Caco-2 (cell line): ENCODE measurements at places on chromosomes 16 and 17.

- no peak for DNase-seq
Observed at GRCh38 chr17:75498726-75499213, 16.6 kb downstream of the CASKIN2 start.

DNA sequence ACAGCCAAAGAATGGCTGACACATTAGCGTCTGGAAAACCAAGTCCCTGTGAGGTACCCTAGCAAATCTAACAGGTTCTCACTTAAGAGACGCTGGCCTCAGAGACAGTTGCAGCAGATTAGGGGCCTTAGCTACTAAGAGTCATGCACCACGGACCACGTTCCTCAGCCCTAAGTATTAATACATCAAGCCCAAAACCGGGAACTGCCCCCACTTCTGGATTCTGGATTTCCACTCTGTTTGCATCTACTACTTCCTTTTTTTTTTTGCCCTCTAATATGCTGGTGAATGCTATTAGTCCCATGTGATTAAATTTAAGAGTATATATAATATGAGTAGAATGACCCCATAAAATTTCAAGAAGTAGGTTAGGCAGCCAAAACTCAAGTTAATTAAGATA, 775 bp upstream of the TERB1 start:
- no peak for DNase-seq

- no peak for DNase-seq
Observed at GRCh38 chr17:44979426-44979995, 11.4 kb upstream of the C1QL1 start.

DNA sequence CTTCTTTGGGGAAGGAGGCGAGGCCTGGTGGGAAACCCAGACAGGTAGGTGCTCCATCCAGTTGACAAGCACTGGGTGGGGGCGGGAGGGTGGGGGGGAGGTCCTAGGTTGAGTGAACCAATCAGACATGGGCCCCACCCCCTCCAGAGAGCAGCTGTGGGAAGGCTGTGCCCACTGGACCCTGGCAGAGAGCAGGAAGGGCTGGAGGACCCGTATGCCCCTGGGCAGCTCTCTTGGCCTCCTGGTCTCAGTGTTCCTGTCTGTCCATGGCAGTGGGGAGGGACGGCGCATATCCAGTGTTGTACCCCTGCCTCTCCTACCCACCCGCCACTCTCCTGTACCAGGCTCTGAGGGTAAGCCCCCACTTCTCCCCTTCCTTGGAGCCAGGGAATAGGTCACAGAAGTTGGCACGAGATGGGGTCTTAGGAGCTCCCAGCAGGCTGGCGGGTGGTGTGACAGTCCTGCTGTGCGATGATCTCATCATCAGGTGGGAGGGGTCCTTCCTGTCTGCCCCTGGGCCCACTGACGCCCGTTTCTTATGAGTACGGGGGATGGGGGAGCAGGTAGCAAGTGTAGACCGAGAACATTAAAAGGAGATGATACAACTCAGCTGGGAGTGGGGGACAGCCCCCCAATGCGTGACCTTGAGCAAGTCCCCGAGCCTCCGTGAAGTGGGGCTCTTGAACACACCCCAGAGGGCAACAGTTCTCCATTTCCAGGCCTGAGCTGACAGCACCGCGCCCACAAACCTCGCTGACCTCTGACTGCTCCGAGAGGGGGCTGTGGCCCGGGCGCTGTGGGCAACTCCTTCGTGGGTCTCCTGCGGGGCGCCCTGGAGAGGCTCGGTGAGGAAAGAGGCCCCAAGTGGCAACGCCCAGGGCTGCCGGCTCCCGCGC, 1.2 kb upstream of the ZFPM1 start:
- no peak for DNase-seq

GRCh38 chr16:57093666-57094564, 1.5 kb downstream of the CPNE2 start:
- no peak for DNase-seq

GRCh38 chr16:11783319-11784037, 13.6 kb downstream of the ZC3H7A start:
- DNase-seq, result no peak

GRCh38 chr17:43402078-43402477, 3.3 kb downstream of the ARL4D start:
- no peak for DNase-seq

GRCh38 chr17:14744761-14745473, 444.0 kb downstream of the HS3ST3B1 start:
- no peak for DNase-seq

DNA sequence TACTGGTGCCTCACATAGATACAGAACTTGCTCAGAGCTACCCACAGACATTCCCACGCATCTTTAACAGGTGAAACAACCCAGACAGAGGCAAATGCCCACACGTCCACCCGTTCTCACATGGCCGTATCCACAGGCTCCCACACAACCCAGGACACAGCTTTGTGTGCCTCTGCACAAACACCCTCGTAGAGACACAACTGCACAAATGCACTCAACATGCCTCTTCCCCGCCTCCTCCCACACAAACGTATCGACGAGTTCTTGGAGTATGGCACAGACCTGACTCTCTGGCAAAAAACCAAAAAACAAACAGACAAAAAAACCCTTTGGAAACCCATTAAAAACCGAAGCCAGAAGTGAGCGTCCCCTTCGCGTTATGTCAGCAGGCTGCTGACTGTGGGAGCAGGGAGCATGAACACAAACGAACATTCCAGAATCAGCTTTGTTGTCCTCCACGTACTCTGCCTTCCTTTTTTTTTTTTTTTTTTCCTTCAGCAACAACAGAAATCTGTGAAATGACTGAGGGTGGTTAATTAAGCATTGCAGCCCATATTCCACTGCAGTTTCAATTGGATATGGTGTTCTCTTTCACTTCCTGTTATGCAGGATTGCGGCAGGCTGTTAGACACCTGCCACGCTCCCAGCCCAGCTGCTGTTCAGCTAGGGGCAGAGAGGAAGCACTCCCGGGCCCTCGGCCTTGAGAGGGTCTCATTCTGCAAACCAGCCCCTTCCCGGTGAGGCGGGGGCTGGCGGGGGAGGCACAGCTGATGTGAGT, 313.7 kb downstream of the MAF start:
- no peak for DNase-seq

DNA sequence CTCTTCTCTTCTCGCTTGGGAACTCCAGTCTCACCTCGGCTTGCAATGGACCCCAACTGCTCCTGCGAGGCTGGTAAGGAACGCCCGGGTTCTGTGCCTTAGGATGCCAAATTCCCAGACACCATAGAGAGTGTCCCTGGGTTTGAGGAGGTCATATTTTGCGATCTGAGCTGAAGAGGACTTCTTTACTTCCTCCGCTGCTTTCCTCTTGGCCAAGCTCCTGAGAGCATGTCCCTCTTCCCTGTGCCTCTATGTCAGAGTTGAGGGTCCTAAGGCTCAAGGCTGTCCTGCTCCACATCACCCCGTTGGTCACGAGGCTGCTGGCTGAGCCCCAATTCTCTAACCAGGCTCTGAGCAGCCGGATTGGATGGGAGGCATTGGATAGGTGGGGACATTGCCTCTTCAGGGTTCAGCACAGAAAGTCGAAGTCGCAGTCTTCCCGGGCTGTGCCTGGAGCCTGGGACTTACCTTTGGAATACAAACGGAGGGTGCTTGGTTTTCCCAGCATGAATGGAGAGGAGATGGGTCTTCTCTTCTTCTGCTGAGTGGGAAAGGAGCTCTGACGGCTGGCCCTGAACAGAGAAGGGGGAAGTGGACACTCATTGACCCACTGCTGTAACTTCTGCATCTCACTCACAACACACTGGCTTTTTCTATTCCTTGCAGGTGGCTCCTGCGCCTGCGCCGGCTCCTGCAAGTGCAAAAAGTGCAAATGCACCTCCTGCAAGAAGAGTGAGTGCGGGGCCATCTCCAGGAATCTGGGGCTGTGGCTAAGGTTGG, 416 bp downstream of the MT1H start:
- DNase-seq, result no peak

DNA sequence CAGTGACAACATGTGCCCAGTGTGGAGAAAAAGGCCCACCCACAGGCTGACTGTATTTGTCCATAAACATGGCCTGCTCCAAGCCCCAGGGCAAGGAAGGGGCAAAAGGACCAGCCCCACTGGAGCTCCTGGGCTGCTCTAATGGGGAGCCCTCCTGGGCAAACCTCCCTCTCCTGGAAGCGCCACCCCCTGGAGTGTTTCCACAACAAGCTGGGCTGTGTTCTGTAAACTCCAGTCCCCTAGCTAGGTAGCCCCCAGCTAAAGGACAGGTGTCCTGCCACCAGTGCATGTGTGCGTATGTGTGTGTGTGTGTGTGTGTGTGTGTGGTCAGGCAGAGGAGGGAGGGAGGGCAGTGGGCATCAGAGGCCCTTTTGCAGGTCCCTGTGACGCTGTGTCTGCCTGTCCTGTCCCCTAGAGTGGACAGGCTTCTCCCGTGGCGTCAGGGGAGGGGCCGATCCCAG, 11.3 kb upstream of the STAC2 start:
- no peak for DNase-seq

DNA sequence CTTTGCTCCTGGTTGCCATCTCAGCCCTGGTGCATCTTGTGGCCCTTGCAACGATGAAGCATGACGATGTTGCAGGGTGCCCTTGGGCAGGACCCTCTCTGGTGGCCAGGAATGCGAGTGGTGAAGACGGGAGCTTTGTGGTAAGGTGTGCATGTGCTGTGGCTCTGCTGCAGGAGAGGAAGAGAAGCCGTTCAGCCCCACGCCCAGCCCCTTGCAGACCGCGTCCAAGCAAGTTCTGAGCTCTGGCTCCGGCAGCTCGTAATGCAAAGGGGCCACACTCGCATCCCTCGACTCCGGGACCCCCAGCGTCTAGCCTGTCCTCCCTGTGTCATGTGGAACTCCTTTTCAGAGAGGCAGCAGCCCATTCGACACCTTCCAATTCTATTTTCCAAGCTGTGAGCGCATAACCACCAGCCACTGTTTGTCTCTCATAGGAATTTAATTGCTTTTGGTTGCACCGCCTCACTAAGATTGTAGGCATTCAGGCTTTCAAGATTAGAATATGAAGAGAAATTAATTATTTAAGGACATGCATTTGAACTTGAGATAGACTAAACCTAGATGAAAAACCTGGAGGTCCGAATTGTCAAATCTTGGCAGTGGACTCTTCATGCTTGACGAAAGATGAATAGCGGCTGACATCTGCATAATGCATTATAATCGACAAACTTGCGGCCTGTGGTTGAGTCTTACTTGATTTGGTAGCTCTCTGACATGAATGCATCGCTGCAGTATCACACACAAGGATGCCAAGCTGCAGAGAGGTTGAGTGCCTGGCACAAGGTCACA, 21.1 kb upstream of the KCNG4 start:
- no peak for DNase-seq

GRCh38 chr17:49624896-49625295, 49.2 kb downstream of the NXPH3 start:
- DNase-seq, result no peak

GRCh38 chr16:397736-398332, 835 bp downstream of the NME4 start:
- no peak for DNase-seq

GRCh38 chr17:1484060-1484535, 8.4 kb downstream of the MYO1C start:
- no peak for DNase-seq

- DNase-seq, result no peak
Observed at GRCh38 chr16:48153774-48154173, 2.0 kb downstream of the ABCC12 start.

GRCh38 chr16:58658796-58659211, 25.8 kb downstream of the SLC38A7 start:
- DNase-seq, result no peak

GRCh38 chr16:85245307-85246172, 133.3 kb upstream of the CIBAR2 start:
- peak; percentile 83 for DNase-seq

DNA sequence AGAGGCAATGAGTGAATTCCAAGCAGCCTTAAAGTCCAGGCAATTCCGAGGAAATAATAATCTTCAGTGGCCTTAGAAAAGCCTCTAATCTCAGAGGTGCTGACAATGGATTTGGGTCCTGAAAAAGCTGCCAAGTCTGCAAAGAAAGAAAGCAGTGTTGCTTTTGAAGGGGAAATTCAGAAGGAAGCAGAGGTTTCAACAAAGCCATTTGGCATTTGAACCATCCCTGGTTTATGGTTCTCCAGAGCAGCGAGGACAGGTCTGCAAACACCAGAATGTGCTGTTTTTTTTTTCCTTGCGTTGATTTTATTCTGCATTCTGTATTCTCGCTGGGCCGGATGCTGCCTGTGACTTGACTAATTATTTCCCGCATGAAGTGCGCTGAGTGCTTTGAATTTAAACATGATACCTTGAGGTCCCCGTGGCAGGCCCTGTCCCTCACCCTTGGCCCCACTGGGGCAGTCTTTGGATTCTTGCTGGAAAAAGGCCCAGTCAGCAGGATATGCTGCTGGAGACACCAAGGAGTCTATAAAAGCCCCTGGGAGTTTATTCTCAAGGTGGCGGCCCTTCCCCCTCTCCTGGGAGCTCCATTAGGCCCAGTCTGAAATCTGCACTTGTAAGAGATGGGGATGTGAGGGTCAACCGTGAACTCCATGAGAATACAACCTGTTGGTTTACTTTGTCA, 338.3 kb downstream of the HAPSTR1 start:
- DNase-seq, result no peak

GRCh38 chr16:69131167-69131838, 1.1 kb downstream of the CHTF8 start:
- DNase-seq, result no peak

DNA sequence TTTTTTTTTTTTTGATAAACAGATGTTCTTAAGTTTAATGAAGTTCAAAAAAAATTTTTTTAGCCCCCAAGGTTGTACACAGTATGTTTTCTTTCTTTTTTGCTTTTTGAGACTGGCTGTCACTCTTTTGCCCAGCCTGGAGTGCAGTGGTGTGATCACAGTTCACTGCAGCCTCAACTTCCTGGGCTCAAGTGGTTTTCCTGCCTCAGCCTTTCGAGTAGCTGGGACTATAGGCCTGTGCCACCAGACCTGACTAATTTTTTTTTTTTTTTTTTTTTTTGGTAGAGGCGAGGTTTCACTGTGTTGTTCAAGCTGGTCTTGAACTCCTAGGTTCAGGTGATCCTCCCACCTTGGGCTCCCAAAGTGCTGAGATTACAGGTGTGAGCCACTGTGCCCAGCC, 12.8 kb downstream of the ITGAE start:
- DNase-seq, result no peak

- no peak for DNase-seq
Observed at GRCh38 chr16:87248714-87249113, 68.5 kb downstream of the C16orf95 start.

DNA sequence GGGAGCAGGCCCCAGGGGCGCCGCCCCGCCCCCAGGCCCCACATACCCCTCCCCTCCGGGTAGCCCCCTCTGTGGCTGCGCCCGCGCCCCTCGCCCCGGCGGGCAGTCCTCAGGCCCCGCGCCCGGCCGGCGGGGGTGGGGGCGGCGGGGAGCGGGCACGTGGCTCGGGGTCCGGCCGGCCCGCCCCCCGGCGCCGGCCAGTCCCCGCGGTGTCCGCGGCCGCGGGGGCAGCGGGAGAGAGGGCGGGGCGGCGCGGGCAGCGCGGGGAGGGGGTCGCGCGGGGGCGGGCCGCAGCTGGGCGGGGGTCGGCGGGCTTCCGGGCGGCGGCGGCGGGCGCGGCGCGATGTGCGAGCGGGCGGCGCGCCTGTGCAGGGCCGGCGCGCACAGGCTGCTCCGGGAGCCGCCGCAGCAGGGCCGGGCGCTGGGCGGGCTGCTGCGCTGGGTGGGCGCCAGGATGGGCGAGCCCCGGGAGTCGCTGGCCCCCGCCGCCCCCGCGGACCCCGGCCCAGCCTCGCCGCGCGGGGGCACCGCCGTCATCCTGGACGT, 335 bp downstream of the NECAB2 start:
- DNase-seq, result no peak
